Femur (tissue), 1 donor: ENCODE measurements at places on chromosomes 5 and 9.

GRCh38 chr9:104971511-104971910 lies 43.6 kb upstream of the ABCA1 start:
- DNase-seq = no peak

- no peak for DNase-seq
Observed at GRCh38 chr9:116641292-116642059, 45.6 kb upstream of the TRIM32 start.

- no peak for DNase-seq
Observed at GRCh38 chr5:158756871-158757270, 342.8 kb downstream of the EBF1 start.

- no peak for DNase-seq
Observed at GRCh38 chr5:110547495-110547894, 179.0 kb downstream of the TMEM232 start.

GRCh38 chr5:53929570-53929969 lies 369.1 kb downstream of the NDUFS4 start:
- no peak for DNase-seq

- DNase-seq = no peak
Observed at GRCh38 chr5:20486826-20487225, 498.8 kb upstream of the CDH18 start.

DNA sequence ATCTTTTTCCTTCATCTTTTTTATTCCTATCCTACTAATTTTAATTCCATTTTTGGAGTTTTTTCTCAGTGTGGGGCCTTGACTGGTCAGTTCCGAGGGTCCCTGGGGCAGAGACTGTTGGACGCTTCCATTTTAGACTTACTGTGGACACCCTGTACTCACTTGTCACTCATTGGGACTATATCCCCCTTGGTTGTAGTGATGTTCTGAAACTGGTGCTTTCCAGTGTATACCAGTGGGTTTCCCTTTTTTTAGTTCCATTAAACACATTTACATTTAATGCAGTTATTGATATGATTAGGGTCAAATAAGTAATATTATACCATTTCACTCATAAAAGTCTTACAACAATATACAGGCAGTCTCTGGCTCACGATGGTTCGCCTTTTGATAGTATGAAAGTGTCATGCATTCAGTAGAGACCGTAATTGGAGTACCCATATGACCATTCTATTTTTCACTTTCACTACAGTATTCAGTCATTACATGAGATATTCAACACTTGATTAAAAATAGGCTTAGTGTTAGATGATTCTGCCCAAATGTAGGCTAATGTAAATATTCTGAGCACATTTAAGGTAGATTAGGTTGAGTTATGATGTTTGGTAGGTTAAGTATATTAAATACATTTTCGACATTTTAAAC lies 46.0 kb downstream of the CNOT6 start:
- DNase-seq = no peak

DNA sequence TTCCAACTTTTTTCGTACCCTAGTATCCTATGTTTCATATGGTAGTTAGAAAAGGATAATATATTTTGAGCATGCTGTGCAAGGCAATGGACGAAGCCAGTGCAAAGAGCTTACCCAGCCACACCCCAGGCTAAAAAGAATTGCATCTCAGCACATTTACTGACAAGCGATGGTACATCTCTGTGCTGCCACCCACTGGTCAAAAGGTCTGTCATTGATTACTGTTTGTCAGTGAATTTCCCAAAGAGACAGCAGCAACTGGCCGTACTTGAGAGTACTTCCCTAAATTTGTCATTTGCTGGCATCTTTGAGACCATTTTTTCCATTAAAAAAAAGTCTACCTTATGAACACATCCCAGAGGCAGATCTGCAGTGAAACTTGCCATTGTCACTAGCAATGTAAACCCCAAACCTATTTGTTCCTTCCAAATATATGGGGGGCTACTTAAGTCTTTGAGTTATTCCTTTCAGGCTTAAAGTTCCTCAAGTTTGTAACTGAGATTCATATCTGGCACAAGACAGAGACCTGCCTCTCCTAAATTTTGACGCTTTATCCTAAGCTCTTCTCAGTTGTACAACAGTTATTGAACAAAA lies 184.3 kb downstream of the CTNND2 start:
- DNase-seq = peak; percentile 30

- DNase-seq = no peak
Observed at GRCh38 chr9:84754461-84754860, 84.9 kb downstream of the NTRK2 start.

GRCh38 chr5:157106630-157107461 lies 2.0 kb downstream of the HAVCR2 start:
- no peak for DNase-seq
